Activated CD4-positive, alpha-beta T cell treated with anti-CD3 and anti-CD28 coated beads for 36 hours (primary cell): ENCODE measurements at places on chromosomes 7 and 10. TPM values are rescaled to one million over a fixed set of nuclear protein-coding genes. Genes with fewer than 3 reads are reported as not detected.

GRCh38 chr7:116235380-116235779 is 25.0 kb downstream of the TES start:
- DNase-seq, result no peak

GRCh38 chr7:25091176-25091575 is 33.9 kb downstream of the CYCS start:
- no peak for DNase-seq

Gene LEP
- not detected for total RNA-seq

DNA sequence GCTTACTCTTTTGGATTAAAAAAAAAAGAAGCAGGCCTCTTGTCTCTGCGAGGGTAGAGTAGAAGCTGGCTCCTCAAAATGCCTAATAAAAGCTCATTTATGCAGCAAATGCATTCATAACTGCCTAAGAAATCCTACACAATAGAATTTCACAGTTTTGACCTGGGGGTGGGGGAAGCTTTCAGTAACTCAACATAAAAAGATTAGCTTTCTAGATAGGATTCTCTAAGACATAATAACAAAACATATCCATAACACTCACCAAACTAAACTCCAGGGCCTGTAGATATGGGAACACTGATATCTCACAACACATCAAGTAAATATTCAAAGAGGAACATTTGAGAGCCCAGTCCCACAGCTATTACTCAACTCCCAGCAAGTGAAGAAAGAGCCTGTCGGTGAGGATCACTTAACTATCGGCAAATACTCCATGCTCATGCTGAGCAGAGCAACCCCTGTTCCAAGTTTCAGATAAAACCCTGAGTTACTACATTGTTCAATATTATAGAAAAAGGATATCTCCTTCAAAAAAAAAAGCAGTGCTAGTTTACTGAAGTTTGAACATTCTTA is 88.1 kb downstream of the COBL start:
- no peak for DNase-seq

Gene LIPM
- total RNA-seq, result not detected

GRCh38 chr7:110531186-110531585 is 559.7 kb upstream of the LRRN3 start:
- no peak for DNase-seq

DNA sequence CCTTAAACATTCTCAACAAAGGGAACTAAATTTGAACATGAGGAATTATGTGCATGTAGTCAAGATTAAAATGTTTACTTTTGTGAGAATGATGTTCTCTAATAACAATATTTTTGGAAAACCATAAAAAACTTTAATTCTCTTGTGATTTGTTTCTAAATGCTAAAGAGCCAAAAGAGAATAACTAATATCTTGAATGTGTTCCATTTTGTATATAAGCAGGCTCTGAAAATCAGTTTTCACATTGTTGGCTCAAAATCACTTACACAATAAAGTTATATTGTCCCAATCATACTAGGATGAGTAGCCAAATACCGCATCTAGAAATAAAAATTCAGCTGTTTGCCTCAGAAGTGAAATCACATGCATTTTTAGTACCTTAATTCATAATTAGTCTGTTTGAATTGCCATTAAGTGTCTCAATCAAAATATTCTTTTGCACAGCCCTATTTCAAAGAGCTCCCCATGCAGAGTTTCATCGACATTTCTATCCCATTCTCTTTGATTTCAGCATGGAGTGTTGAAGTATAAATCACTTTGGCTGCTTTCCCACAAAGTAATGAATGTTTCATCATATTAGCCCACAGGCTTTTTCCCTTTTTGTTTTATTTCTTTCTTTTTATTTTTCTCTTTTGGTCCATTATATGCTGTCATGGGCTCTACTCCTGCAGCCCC is 420.3 kb upstream of the POM121L12 start:
- no peak for DNase-seq

Gene RHOBTB1
- total RNA-seq, result 0.21 TPM

GRCh38 chr10:123561141-123561440 is 105.1 kb upstream of the GPR26 start:
- DNase-seq, result no peak
